ENCODE measurements at places on chromosomes 5 and 9.

DNA sequence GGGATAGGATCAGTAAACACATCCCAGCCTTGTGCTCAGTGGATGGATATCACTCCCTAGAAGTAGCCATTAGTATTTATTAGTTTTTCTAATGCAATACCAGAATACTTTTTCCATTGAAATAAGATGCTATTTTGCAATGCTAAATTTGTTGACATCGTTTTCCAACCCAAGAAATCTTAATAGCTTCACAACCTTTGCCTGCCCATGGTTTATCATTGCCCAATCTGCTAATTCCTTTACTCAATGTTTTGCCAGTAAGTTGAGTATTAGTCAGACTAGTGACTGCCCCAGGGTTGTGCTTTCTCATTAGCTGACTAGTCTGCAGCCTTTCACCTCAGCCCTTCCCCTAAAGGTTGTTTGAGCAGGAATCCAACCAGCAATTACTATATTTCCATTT, 62.9 kb downstream of the NREP start:
- no peak for DNase-seq

DNA sequence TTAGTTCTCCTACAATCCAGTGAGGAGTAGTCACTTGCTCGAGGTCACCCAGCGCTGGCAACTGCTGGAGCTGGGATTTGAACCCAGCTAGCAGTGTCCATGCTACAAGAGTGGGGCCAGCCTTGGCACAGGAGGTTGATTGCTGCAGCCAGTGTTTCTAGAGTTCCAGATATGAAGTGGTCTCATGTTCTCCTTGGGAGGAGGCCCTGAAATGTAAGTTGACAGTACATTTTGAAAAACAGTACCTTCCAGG, 802 bp downstream of the CCDC107 start:
- no peak for DNase-seq

- no peak for DNase-seq
Observed at GRCh38 chr5:10674582-10674981, 86.5 kb downstream of the DAP start.

GRCh38 chr9:127520941-127521918, 69.9 kb downstream of the LRSAM1 start:
- DNase-seq: no peak

DNA sequence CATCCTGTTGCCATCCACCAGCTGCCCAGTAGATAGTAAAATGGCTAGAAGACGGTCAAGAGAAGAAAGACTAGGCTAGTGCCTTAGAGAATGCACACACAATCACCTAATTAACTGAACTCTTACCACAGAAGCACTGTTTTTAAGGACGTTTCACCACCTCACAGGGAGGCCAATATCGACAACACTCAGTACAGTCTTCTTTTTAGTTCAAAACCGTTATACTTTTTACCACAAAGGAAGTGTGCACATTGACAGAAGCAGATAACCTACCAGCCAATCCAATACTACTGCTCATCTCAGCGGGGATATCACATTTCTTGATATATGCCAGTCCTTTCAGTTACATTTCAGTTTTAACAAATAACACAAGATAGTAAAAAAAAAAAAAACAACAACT, 122.3 kb downstream of the GNAQ start:
- DNase-seq: no peak

GRCh38 chr5:57174128-57174889, 450 bp downstream of the GPBP1 start:
- peak; percentile 74 for DNase-seq
